ENCODE measurements at places on chromosomes 1 and 21.

DNA sequence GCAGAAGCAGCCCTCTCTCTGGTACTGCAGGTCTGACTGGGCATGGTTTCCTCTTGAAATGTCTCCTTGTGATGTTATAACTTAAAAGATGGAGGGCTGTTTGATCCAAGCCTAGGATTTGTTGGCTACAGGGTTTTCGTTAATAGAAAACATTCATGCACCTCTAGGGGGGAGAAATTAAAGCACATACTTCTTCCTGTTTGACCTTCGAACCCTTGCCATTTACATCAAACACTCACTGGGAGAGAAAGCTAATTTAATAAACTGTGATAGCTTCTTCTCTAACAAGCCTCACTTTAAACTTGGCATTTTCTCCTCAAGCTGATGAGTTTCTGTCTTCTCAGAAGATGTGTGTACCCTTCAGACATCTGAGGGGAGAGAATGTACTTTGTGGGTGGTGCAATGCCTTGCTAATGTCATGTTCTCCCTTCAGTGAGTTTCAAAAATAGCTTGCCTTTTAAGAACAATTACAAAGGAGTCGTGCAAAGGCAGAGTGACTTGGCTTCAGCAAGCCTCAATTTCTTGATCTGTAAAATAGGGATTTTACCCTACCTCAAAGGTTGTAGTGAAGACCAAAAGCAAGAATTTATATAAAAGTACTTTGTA is 20.4 kb downstream of the CACHD1 start:
- no peak for DNase-seq

DNA sequence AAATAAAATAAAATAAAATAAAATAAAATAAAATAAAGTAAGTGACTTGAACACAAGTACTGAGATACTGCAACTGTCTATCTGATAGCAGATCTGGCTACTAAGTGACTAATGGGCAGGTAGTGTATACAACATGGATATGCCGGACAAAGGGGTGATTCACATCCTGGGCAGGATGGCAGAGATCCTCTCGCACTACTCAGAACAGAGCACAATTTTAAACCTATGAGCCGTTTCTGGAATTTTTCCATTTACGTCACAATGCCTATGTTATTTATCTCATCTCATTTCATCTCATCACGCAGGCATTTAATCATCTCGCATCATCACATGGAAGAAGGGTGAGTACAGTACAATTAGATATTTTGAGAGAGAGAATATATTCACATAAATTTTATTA is 233.3 kb upstream of the COA6 start:
- DNase-seq: no peak

DNA sequence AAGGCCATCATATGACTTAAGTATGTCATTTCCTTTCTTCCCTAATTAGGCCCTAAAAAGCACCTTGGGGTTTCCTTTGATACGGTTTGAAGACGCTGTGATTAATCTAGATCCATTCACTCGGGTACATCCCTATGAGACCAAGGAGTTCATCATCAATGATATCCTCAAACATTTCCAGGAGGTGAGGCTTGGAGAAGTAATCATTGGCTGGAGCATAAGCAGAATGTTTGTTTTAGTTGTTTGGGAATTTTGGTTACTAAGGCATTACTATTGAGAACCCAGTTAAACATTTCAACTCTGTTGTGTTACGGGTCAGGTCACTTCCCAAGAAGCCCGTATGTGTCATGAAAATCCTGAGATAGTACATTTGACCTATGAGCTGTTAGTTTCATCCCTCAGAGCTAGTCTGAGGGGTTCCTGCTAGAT is 185.2 kb downstream of the VPS13D start:
- DNase-seq: no peak

DNA sequence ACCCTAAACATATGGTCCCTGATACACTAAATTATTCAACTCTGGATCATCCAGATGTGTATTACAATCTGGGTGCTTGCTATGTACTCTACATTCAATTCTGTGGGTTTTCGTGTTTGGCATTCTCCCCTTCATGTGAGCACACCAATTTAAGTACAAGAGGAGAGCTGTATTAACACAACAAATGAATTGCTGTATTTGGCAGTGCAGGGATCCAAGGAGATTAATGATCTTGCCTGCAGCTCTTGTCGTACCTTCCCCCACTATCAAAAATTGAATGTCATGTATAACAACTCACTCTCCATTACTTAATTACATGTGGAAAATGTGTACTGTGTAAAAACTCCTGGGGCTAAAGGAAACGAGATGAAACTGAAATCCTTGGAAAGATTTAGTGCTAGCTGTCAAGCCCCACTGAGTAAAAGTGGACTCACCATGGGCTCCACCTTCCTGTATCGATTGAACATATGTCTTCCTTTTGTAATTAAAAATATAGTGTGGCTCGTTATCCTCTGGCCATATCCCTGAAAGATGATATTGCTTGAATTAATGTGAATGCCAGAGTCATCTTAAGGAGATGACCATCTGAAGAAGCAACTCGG is 172.2 kb upstream of the L1TD1 start:
- DNase-seq: no peak

DNA sequence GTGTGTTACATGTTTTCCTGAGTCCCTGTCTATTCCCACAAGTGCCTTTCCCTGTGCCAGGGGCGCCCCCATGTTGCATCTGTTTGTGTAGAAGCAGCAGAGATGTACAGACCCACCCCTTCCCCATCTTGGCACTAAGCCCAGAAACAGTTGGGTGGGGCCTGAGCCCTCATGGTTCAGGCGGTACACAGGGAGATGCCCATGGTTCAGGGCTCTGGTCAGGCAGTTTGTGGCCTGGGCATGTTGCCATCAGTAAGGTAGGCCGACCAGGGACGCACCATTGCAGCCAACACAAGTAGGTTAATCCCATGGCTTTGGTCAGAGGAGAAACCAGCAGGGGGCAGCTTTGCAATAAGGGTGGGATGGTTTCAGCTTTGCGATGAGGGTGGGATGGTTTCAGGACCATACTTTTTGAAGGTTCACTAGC is 914 bp upstream of the ADGRB2 start:
- DNase-seq: peak; percentile 41

GRCh38 chr1:237411621-237412020 is 369.6 kb downstream of the RYR2 start:
- DNase-seq: no peak

- no peak for DNase-seq
These were observed 26.1 kb upstream of the MAN1A2 start for GRCh38 chr1:117341123-117341522.

- no peak for DNase-seq
These were observed 28.8 kb upstream of the SELE start for GRCh38 chr1:169762699-169763098.

DNA sequence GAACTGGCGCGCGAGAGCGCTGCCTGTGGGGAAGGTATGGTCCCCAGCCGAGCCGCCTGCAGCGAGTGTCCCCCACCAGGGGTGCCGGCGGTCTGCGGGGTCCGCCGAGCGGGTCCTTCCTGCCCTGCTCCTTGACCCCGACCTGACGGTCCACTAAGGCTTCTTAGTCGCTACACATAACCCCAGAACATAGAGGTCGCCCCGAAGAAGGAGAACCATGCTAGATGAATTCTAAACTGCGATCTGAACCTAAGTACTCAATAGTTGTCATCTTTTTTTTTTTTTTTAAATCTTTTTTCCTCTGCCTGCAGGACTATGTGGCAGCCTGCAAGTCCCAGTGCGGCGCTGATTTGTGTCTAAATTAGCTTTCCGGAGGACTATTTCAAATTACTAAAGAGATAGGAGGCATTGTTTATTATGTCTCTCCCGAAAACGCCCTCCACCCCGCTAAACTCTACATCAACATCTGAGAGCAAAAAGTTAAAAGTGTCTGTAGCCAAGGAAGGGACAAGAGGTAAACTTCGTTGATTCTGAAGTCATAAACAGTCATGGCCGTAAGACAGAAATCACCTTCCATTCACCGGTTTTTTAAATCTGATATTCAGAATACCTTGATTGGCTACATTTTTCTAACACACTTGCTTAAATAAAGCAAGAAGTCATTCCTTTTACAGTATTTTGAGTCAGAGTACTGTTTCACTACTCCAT is 476 bp downstream of the AXDND1 start:
- no peak for DNase-seq

- DNase-seq: no peak
These were observed 43.0 kb downstream of the XPR1 start for GRCh38 chr1:180674603-180675530.

DNA sequence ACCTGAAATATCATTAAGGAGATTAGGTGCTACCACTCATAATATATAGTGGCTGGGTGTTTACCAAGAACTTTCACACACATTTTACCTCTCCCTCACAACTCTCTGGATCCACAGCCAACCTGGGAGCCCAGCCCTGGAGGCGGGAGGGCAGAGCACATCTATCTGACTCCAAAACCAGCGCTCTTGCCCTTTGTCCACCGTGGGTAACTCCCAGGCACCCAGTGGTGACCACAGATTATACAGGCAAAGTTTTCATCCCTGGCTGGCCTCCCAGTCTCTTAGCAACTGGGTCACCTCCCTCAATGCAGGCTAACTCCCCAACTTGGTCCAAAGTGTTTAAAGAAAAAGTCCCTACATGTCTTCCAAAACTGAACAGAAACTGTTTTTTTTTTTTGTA is 2.4 kb downstream of the PAQR7 start:
- DNase-seq: no peak

DNA sequence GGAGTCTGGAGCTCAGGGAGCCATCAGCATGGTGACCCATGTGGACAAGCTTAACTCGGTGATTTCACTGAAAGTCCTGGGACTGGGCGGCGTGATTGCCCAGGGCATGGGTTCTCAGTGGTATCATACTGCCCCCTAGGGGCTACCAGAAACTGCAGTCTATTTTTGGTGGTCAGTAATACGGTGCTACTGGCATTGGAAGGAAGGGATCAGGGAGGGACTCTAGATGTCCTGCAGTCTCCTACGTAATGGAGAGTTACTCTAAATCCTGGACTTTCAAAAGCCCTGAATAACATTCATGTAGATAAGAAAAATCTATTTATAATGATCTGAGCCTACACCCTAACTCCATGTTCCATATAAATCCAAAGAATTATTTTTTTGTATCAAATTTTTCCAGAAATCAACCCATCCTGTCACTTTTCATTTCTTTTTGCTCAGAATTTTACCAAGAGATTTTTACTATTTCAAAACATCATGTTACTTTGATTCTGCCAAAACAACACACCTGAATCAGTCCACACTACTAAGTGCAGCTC is 37.3 kb downstream of the PABPC4 start:
- peak; percentile 99 for DNase-seq

- DNase-seq: no peak
These were observed 213.1 kb downstream of the KAZN start for GRCh38 chr1:14811573-14811972.

DNA sequence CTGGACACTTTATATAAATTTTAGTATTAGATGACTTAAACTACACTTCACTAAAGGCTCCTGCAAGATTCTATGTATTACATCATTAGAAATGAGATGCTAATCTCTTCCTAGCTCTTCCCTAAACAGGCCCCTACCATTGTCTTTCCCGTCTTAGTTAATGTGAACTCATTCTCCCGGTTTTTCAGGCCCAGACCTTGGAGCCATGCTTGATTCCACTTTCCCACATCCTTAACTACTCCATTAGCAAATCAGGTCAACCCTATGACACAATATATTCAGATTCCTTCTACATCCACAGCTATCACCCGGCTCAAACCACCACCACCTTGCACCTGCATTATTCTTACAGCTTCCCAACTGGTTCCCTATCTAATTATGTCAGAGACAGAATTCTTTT is 73.3 kb downstream of the NVL start:
- no peak for DNase-seq

Measured in NCI-H748 treated with DMSO at 0.1 percent for 48 hours (cell line).